GM12891 (cell line): ENCODE measurements at places on chromosomes 13 and 19.

DNA sequence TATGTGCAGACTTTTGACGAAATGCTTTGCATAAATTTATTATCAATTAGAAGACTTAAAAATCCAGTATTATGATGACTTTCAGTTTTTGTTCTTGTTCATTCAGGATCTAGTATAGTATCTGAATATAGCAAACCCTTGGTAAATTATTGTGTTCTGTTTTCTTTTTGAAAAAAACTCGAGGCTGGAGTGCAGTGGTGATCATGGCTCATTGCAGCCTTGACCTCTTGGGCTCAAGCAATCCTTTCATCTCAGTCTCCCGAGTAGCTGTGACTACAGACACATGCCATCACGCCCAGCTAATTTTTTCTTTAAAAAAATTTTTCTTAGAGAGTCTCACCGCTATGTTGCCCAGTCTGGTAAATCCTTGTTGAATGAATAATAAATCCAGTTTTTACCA is 4.6 kb downstream of the FARP1 start:
- no peak for DNase-seq

- DNase-seq, result no peak
These were observed 25.6 kb downstream of the TMEM255B start for GRCh38 chr13:113784645-113785024.

DNA sequence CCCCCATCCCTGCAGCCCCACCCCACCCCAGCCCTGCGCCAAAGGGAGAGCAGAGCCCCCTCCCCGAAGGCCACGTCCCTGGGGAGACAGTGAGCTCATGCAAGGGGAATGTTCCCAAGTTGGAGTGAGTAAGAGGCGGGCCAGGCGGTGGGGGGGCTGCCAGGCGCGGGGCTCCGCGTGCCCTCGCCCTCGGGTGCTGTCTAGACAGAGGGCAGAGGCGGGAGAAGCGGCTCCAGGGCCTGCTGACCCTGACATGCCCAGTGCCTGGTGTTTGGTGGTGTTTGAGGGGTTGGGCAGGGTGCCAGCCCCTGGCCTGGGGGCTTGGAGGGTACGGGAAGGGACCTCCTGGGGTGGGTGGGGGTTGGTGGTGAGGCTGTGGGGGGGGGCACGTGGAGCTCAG is 1.0 kb downstream of the FSTL3 start:
- no peak for DNase-seq

GRCh38 chr19:38224014-38224862 is at the start of gene DPF1:
Gene DPF1, minus strand, starts transcription at chr19:38224222. Its CDS starts 80 bp downstream, at chr19:38224142.
- peak; percentile 93 for DNase-seq

GRCh38 chr19:16496613-16496983 is 404 bp downstream of the C19orf44 start:
- DNase-seq, result no peak

GRCh38 chr19:4653793-4654436 is 14.6 kb downstream of the TNFAIP8L1 start:
- no peak for DNase-seq

- no peak for DNase-seq
These were observed 148.0 kb downstream of the PRR20E start for GRCh38 chr13:57314897-57315520.

- no peak for DNase-seq
These were observed 773.2 kb upstream of the SLC10A2 start for GRCh38 chr13:103839460-103839859.

DNA sequence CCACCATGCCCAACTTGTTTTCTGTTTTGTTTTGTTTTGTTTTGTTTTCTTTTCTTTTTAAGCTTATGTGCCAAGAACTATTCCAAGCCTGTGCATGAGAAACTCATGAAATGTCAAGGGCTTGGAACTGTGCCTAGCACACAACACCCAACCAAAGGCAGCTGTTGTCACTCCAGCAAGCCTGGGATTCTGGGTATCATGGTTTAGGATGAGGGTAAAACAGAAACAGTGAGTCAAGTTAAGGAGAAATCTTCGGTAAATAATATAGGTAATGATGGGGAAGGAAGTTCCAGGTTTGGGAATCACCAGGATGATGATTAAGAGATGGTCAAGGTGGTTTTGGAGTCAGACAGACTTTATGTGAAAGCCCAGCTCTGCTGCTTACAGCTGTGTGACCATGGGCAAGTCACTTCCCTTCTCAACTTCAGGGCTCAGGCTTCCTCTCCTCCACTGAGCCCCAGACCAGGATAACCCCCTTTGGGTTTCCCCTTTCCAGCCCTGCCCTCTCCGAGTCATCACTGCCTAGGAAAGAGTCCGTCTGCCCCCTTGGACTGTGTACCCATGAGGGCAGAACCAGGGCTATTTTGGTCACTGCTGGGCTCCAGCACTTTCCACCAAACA is 5.0 kb downstream of the PVR start:
- DNase-seq, result no peak

DNA sequence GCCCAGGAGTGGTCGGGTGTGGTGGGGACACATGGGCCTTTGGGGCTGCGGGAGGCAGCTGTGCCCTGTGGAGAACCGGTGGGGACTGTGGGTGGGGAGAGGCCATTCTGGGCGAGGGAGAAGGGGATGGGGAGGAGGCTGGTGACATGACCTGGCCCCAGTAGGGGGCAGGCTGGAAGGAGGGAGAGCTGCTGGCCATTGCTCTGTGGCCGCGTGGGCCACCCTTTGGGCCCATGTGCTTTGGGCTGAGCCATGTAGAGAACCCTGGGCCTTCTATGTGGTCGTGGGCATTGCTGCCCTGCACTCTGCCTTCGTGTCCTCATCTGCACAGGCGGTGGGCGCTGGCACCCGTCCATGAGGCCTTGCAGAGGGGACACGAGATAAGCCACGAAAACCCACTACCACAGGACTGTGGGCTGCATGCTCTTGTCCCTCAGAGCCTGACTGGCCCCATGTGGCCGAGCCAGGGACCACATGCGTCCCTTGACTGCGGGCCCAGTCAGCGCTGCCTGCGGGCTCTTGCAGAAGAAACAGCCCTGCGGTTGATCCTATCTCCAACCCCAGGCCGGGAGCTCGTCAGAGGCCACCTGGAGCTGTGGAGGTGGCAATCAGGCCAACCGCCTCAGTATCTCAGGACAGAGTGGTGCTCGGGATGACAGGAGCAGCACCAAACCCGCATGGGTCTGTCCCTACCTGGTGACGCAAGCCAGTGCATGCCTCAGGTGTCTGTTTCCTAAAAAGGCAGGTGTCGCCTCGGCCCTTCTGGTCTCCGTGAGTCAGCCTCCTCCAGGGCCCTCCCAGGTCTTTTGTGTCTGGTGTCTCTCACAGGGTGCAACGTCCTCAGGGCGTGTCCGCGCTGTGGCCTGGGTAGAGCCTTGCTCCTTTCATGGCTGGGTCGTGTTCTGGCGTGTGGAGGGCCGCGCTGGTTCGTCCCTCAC is 14.3 kb downstream of the FZR1 start:
- no peak for DNase-seq

GRCh38 chr19:14439014-14439413 is 5.9 kb downstream of the PKN1 start:
- DNase-seq, result no peak

DNA sequence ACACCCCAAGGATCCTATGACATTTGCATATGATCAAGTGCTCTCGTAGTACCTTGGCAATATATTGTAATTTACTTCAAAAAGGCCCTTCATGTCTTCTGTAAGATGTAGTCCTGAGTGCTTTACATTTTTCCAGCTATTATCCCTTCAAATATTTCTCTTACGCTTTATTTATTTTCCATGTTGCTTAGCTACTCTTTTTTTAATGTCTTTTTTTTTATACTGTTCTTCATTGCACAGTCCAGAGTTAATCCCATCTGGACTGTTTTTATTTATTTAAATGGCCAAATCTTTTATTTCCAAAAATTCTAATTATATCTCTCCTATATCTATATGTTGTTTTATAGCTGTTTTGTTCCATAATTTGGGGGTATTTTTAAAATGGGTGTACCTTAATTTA is 371.3 kb downstream of the SLC7A1 start:
- DNase-seq, result no peak

- no peak for DNase-seq
These were observed 875.0 kb downstream of the SLITRK1 start for GRCh38 chr13:83007226-83007625.
